ENCODE measurements at places on chromosomes 6 and 20.
A peak's percentile ranks its signal among the peaks of the same experiment; 100 is the strongest.

DNA sequence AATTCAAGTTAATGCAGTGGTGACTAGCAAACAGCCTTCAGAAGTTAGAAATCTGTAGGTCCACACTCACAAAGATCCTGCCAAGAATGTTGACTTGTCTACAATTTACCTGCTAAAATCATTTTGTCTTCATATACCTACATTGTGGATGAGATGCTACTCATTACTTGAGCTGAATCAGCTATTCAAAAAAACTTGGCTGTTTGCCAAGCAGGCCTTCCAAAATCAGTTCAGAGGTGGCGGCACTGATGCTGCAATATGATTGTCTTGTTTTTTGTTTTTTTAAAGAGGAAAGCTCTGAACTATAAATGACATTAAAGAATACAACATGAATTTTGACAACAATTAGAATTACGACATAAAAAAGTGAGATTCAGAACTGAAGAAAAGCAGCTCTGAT, 354.7 kb upstream of the KHDRBS2 start:
- no peak for DNase-seq

GRCh38 chr20:416950-417800, 9.1 kb downstream of the RBCK1 start:
- no peak for DNase-seq

GRCh38 chr6:99151634-99152346, 197.7 kb downstream of the FAXC start:
- DNase-seq = peak; percentile 43

GRCh38 chr6:21214738-21215448, 378.7 kb upstream of the SOX4 start:
- DNase-seq = no peak

DNA sequence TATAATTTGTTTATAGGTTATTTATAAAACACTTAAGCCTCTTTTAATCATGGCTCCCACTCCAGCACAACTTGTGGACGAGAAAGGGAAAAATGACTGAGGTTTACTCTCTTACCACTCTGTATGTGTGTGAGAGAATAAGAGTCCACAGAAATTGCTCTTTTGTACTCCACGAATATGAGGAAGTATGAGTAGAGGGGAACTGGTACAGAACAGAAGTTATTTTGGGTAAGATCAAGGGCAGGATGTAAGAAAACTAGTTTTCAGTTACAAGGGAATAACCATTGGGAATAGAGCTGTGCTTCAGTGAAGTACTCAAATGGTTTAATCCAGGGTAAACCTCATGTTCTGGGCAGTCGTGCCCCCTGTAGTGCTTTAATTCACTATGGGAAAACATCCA, 72.6 kb downstream of the REV3L start:
- DNase-seq = no peak

GRCh38 chr6:40529919-40530318, 57.2 kb downstream of the LRFN2 start:
- no peak for DNase-seq

GRCh38 chr20:51341581-51341980, 200.9 kb downstream of the NFATC2 start:
- DNase-seq = peak; percentile 88

DNA sequence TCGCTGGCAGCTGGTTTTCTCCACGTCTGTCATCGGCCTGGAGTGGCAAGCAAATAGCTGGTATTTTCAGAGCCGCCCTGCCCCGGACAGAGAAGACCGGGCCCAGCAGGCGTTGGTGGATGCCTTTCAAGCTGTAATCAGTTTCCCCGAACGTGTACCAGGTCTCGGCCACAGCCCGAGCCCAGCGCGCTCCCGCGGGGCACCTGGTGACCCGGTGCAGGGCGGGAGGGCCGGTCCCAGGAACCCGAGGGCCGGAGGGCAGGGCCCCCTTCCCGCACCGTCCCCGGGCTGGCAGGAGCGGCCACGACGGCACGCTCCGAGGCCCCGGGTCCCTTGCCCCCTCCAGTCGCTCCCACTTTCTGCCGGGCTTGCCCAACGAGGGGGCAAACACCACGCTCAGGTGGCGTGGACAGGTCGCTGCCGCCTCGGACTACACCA, 348 bp upstream of the PYGB start:
- DNase-seq = no peak

- no peak for DNase-seq
These were observed 145.8 kb downstream of the LCA5 start for GRCh38 chr6:79391480-79391879.

- DNase-seq = no peak
These were observed at the start of gene FOXA2 for GRCh38 chr20:22584522-22584921. FOXA2 (minus strand) TSS chr20:22584572; CDS start chr20:22584278, 294 bp downstream.

DNA sequence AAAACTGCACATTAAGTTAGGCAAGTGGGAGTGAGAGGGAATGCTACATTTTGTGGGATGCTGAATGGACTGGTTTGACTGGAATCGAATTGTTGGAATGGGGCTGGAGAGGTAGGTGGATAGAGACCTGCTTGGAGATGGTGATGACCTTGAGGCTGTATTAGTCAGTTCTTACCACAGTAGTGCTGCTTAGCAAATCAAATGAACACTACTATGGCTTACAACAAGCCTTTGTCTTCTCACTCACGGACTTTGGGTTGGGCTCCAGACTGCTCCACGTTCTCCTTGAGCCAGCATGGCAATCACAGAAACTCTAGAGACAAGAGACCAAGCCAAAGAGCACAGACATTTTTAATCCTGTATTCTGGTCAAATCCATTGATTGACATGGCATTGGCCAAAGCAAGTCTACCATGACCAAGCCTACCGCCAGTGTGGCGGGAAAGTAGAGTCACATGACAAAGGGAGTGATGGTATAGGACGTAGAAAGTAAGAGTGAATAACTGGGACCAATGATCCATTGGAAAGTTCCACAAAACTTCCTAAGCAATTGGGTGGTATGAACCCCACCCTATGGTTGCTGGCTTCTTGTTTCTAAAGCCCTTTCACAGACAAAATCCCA, 70.3 kb upstream of the FOXP4 start:
- no peak for DNase-seq

- DNase-seq = peak; percentile 91
These were observed 180.3 kb upstream of the ZNF217 start for GRCh38 chr20:53773792-53774401.

DNA sequence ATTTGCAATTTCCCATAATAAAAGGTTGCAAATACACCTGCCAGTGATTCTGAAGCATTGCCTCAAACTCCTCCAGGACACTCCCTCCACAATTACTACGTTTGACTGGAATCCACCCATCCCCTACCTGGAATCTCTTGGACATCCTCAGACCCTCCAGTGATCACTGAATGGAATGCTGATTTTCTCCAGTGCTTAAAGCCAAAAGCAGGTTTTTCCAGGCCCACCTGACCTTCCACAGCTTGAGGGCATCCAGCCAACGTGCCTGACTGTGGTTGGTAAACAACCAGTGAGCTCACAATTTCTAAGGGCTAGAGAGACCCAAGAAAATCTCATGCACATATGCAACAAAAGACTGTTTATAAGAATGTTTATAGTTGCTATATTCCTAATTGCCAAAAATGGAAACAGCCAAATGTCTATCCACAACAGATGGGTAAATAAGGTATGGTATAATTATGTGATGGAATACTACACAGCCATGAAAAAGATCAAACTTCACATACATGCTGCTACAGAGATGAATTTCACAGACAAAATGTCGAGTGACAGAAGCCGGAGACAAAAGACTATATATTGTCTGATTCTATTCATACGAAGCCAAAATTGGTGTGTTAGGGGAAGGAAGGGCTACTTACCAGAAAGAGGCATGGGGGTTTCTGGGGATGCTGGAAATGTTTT, 147.1 kb upstream of the RREB1 start:
- DNase-seq = no peak

GRCh38 chr20:58742668-58743566, 50.3 kb downstream of the NPEPL1 start:
- no peak for DNase-seq

- DNase-seq = peak; percentile 5
These were observed 62.6 kb upstream of the ADGRB3 start for GRCh38 chr6:68572525-68572924.

DNA sequence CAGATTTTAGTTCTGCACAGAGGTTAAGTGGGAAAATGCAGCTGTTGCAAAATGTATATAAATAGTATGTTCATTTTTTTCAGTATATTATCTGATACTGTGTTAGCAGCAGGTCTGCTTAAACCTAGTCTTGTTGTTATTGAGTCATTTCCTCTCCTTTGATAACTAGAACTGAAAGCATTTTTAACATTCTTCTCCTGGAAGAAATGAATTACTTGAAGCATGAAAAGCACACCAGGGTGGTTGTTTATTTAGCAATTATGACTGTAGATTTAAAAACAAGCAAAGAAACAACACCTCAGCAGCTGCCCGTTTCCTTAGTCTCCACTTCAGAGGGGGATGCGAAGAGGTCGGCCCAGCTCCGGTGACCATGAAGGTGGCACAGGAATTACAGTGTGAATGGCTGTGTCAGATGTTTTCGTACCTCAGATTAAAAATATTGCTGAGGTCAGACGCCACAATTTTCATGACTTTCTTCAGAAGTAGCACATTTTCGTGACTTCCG, 53.5 kb downstream of the GOPC start:
- DNase-seq = no peak

DNA sequence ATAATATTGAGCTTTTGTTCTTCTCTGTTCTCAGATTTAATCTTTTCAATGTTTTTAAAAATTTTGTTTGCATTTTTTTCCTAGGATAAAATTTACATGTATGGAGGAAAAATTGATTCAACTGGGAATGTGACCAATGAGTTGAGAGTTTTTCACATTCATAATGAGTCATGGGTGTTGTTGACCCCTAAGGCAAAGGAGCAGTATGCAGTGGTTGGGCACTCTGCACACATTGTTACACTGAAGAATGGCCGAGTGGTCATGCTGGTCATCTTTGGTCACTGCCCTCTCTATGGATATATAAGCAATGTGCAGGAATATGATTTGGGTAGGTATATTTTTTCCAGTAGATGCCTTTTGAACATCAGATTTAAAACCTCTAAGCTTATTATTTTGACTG, 89.8 kb downstream of the ATRN start:
- DNase-seq = no peak

DNA sequence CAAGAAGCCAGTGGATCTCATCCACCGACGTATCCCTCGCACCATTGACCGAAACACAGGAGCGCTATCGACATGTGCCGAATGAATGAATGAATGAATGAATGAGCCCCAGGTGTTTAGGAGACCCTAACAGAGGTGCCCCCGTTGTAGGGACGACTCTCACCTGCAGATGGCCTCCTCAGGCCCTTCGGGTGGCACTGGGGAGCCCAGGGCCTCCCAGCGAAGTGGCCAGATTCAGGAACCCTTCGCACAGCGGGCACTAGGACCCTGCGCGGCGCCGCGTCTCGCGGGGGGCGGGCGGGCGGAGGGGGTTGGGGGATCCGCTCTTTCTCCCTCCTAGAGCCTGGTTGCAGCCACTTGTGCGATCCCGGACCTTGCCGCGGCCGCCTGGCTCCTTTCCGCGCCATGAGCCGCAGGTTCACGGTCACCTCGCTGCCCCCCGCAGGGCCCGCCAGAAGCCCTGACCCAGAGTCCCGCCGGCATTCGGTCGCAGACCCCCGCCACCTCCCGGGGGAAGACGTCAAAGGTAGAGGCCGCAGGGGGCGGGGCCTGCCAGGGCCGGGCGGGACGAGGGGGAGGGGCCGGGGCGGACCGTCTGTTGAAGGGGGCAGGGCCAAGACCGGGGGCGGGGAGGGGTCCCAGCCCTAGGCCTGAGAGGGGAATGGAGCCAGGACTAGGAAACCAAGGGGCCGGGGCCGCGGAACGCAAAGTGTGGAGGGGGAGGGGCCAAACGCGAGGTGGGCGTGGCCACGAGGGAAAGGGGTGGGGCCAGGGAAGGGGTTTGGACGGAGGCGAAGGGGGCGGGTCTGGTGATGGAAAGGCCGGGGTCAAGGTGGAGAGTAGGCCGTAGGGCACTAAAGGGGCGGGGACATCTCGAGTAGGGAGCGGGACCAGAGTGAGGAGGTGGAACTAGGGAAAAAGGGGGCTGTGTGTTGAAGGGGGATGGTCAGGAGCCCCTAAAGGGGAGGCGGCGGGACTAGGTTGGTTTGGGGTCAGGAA, 7.4 kb upstream of the SLC12A5 start:
- DNase-seq = no peak

DNA sequence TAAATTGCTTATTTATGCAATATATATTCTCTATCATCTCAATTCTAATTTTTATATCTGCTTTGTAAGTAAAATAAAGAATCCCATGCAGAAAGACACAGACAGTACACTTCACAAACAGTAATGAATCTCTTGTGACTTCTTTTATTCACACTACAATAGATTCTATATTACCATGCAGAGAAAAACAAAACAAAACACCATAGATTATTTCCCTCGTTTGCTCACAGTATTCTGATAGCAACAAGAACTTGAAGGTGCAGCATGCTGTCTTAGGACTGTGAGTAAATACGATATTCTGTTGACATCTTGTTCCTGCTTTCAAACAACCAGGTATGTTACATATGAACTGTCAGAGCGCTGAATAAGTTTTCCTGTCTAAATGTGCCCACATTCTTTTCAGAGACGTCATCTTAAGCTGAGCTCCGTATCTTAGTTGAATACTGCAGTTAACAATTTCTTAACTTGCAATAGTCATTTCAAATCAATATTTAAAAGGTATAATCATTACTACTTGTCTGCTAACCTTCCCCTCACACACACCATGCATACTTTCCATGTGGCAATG, 140.1 kb downstream of the BTBD9 start:
- no peak for DNase-seq

- no peak for DNase-seq
These were observed 76.8 kb downstream of the NCOA7 start for GRCh38 chr6:125867483-125867942.

DNA sequence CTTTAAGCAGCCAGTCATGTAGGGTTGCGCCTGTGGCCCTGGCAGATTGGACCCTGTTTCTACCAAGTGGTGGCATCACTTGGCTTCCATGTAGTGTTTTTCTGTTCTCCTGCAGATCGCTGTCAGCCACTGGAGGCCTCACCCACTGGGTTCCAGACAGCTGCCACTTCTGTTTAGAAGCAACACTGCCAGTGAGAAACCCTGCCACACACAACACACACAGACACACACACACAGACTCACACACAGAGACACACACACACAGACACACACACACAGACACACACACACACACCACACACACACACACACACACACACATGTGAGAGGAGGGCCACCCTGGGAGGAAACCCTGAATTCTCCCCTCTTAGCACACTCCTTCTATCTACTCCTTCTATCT, 51.8 kb downstream of the UTRN start:
- no peak for DNase-seq

DNA sequence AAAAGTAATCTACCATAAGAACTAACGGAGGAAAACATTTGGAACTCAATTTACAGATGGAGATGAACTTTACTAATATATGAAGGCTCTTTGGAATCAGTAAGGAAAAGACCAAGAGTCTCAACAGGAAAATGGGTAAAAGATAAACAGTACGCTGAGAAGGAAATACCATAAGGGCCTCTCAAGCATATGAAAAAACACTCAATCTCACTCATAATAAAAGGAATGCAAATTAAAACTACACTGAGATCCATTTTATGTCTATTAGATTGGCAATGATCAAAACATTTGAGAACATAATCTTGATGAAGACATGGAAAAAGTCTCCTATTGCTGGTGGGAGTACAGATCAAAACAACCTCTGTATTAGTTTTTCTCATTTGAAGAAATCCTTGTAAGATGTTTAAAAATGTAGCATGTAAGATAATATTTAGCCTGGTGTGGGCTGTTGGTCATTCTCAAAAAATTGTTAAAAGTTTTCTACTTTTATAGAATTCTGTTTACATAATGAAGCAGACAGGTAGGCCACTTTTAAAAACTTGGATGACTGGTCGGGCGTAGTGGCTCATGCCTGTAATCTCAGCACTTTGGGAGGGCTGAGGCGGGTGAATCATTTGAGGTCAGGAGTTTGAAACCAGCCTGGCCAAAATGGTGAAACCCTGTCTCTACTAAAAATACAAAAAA, 14.5 kb downstream of the REV3L start:
- peak; percentile 73 for DNase-seq

Data from brain microvascular endothelial cell (primary cell).